ENCODE measurements at places on chromosomes 7 and 10.

GRCh38 chr7:78770422-78771410, 682.8 kb downstream of the MAGI2 start:
- DNase-seq: peak; percentile 0

- no peak for DNase-seq
Measured at GRCh38 chr7:90551036-90551435, 45.1 kb upstream of the CDK14 start.

DNA sequence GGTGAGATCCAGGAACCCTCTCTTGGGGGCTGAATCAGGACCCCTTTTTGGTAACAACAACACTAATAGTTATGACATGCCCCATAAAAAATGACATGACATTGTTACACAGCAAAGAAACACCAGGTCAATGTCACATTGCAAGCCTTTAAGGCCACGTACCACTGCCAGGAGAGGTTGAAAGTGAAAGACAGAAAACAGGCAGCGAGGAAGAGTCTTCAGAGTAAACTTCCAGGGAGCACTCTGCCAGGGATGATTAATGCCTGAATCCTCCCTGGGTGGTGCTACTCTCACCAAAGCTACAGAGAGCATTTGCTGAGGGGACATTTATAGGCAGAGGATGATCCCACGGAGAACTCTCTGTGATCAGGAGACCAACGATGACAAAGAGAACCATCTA, 551.6 kb downstream of the CALN1 start:
- DNase-seq: no peak

DNA sequence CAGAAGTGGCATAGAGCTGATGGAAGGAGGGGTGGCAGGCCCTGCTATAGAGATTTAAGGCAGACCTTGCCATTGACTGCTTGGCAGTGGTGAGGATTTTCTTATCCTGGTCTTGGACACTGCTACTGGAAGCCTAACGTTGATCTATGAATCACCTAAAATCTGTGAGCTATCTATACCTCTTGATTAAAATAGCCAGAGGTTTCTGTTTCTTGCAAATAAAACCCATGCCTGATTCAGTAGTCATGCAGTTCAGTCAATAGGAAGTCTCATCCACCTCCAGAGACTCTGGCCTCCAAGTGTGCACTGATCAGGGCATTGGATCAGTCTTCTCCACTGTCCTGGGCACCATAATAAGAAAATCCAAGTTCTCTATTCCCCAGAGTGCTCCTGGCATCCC, 286.5 kb downstream of the PTEN start:
- no peak for DNase-seq
